ENCODE measurements at places on chromosomes 13 and 19.
A peak's percentile ranks its signal among the peaks of the same experiment; 100 is the strongest.

DNA sequence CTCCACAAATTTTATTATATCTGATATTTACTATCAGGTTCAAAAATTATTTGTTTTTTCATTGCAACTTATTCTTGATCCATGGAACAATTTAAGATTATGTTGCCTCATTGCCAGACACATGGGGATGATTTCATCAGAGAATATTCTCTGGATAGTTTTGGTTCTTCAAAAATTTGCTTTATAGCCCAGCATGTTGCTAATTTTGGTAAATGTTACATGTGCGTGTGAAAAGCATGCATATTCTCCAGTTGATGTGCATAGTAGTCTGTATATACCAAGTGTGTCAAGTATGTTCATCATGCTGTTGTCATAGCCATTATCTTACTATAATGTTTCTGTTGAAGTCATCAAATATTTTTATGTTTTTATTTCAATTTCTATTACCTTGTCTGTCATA, 122.3 kb downstream of the RFC3 start:
- DNase-seq, result no peak

GRCh38 chr13:22735011-22735995, 445.5 kb upstream of the SGCG start:
- no peak for DNase-seq

DNA sequence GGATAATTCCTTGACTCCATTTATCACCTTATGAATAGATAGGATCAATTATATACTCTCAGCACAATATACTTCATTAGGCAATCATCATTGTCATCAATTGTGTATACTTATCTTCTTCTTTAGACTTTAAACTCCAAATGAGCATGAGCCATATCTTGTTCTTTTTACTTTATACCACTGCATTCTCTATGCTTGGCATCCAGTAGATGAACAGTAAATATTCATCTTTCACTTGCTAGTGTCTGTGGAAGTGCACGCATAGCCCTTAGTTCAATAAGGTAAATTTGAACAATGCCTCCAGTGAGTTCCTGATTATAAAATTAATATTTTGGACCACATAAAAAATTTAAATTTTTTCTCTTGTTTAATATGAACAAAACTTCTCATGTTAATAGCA, 172.3 kb upstream of the SPRY2 start:
- DNase-seq, result no peak

GRCh38 chr19:31332096-31332495, 17.1 kb downstream of the TSHZ3 start:
- DNase-seq, result no peak

DNA sequence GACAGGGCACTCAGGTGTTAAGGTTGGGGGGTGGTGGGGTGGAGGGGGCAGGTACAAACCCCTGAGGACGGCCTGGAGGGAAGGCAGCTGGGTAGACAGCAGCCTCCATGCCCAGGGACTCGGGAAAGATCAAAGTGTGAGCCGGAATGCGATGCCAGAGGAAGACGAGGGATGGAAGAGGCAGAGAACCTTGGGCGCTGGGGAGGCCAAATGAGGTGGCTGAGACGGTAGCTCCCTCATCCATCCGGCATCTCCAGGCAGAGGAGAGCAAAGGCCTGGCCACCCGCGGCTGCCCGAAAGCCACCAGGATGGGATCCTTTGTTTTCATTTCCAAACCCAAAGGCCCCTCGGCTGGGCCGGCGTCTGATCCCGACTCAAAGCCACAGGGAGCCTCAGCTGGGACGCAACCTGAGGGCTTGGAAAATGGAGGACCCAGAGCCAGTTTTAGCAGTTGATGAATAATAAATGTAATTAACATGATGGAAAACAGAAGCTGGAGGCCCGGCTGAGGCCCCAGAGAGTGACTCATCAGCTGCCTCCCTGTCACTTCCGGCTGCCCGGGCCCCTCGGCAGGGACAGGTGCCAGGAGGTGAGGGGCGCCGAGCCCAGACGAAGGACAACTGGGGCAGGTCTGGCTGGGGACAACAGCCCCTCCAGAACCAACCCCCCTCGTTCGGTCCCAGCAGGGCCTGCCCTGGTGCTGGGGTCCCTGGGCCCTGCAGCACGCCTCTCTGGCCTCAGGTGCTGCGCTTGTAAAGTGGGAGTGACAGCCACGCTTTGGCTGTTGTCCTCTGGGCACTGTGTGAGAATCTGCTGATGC, 61.6 kb downstream of the CEBPG start:
- DNase-seq, result no peak

DNA sequence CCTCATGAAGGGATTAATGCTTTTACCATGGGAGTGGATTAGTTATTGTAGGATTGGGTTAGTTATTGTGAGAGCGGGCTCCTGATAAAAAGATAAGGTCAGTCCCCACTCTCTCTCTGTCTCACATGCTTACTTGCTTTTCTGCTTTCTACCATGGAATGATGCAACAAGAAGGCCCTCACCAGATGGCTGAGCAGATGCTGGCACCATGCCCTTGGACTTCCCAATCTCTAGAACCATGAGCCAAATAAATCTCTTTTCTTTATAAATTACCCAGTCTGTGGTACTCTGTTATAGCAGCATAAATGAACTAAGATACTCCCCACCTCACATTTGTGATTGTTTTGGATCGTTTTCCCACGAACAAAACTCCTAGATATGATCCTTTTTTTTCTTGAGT, 353.8 kb downstream of the DNAJC15 start:
- DNase-seq, result no peak

GRCh38 chr13:110590577-110590976, 24.8 kb upstream of the NAXD start:
- DNase-seq, result peak; percentile 78
